ENCODE measurements at places on chromosomes 13 and 19. TPM values are rescaled to one million over a fixed set of nuclear protein-coding genes. Genes with fewer than 3 reads are reported as not detected.

DNA sequence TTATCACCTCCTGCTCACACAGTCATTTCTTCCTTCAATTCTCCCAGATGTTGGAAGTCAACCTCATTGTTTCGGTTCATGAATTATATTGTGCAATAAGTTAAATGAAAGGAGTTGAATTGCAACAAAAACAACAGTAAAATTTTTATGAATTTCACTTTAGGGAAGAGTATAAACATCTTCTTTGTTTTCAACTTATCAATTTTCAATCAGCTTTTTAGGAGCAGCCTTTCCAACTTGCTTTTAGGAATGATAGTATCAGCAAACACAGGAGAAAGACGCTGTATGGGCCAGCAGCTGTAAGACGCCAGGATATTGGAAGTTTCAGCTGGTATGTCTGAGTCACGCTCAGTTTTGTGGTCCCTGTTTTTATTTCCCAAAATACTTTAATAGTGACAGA is 132.5 kb upstream of the ARGLU1 start:
- H3K36me3 ChIP-seq = no peaks in the 10 kb centered on the region
- no peak overlapping the region for H3K27ac ChIP-seq
- H3K4me3 ChIP-seq = no peak overlapping the region
- H3K4me1 ChIP-seq = peaks cover 4% of the 10 kb centered on the region
- DNase-seq = peak; percentile 60
- H3K27me3 ChIP-seq = no peaks in the 10 kb centered on the region

GRCh38 chr13:60990032-60990733 is 425.5 kb downstream of the PCDH20 start:
- no peaks in the 10 kb centered on the region for H3K27me3 ChIP-seq
- no peak overlapping the region for H3K4me3 ChIP-seq
- DNase-seq = no peak
- H3K27ac ChIP-seq = no peak overlapping the region

The OR7D4 gene
- not detected for polyA plus RNA-seq

DNA sequence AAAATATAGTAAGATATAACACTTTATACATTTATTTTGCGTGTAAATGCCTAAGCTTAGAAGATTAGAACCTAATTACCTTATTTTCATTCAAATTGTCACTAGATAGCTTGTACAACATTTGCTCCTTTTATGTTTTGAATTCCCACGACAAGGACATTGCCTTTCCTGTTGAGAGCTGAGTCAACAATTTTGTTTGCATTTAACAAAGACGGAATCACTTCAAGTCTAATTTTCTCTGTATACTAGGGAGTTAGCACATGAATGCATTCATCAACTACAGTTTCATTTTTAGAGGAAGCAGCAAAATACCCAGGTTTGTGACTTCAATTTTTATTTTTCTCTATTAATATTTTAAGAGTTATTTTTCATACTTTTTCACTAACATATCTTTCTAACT is 48.7 kb upstream of the PCCA start:
- no peaks in the 10 kb centered on the region for H3K36me3 ChIP-seq
- DNase-seq = no peak
- H3K4me3 ChIP-seq = no peak overlapping the region

The ZMYM2 gene
- 14.0 TPM for polyA plus RNA-seq

- no peaks in the 10 kb centered on the region for H3K27me3 ChIP-seq
- no peak for DNase-seq
- H3K4me1 ChIP-seq = no peaks in the 10 kb centered on the region
Measured at GRCh38 chr13:99835442-99835841, 136.1 kb downstream of the ZIC5 start.

- H3K36me3 ChIP-seq = peaks cover 3% of the 10 kb centered on the region
- no peaks in the 10 kb centered on the region for H3K4me1 ChIP-seq
Measured at GRCh38 chr19:741506-742131, 9.3 kb upstream of the MISP start.

DNA sequence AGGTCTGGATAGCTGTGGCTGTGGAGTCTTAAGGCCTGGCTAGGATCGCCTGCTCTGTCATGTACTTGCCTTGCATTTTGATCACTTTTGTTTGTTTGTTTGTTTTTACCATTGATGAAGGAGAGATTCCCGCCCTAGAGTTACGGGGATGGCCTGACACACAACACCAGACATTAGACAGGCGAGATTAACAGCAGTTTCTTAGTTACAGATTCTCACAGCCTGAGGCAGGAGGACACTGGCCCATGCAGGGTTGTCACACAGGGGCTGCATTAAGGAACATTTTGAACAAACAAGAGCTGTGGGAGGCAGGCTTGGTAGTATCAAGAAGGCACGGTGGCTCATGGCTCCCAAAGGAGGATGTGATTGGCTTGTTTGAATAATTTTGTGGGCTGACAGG is 291.8 kb downstream of the HS6ST3 start:
- H3K27me3 ChIP-seq = no peaks in the 10 kb centered on the region
- no peaks in the 10 kb centered on the region for H3K4me1 ChIP-seq
- H3K27ac ChIP-seq = no peak overlapping the region
- no peak for DNase-seq
- H3K4me3 ChIP-seq = no peak overlapping the region

DNA sequence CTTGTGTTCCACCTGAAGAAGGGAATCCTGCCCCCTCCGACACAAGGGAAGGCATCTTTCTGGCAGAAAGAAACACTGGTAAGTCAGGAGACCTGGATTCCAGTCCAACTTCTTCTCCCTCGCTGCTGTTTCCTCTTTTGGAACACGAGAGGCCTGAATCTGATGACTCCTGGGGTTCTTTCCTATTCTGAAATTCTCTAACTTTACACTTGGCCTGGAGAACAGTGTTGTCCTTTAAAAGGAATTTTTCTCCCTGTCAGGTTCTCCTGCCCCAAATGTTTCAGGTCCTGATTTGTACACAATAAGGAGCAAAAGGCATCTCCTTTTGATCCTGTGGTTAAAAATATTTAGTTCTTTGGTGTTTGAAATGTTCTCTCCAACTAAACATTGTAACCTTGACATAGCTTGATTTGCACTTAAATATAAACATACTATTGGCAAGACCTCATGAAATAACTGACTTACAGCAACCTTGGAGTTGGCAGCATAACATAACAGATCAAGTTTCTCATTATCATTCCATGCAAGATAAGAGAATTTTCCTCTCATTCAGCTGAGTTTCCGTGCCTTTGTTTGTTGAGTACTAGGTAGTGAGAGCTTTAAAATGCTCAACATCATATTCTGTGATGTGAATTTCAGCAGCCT is 244.8 kb downstream of the COG6 start:
- no peak overlapping the region for H3K27ac ChIP-seq
- no peak for DNase-seq

GRCh38 chr19:19487077-19487949 is 28.0 kb downstream of the TSSK6 start:
- no peaks in the 10 kb centered on the region for H3K27me3 ChIP-seq
- DNase-seq = peak; percentile 30
- H3K27ac ChIP-seq = peak overlapping the region; percentile 17
- H3K4me1 ChIP-seq = peaks cover 24% of the 10 kb centered on the region

GRCh38 chr13:39197647-39198007 is 159.4 kb downstream of the NHLRC3 start:
- H3K27ac ChIP-seq = peak overlapping the region; percentile 66
- no peaks in the 10 kb centered on the region for H3K36me3 ChIP-seq
- no peak for DNase-seq

DNA sequence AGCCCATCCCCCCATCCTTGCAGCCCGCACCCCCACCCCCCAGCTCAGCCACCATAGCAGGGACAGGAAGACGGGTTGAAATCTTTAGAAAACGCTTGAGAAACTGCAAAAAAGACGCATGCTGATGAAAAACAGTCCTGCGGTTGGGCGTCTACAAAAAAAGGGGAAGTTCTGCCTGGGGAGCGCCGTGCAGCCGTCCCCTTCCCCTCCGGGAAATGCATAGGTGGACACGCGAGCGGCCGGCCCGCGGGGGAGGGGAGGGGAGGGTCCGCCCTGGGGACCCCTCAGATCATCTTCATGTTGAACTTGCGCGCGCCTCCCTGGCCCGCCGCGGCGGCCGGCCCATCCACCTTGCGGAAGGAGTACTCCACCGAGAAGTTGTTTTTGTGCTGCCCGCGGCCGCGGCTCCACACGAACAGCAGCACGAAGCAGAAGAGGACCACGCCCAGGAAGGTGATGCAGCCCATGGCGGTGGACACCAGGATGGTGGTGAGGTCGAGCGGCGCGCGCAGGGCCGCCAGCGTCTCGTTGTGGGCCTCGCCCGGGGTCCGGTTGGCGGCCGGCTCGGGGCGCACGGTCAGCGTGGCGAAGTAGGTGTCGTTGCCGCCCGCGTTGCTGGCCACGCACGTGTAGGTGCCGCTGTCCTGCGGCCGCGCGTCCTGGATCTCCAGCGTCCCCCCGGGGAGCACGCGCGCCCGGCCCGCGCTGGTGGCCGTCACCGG is 7.9 kb upstream of the PEAK3 start:
- peak overlapping the region; percentile 84 for H3K27ac ChIP-seq
- H3K36me3 ChIP-seq = no peaks in the 10 kb centered on the region
- no peaks in the 10 kb centered on the region for H3K4me1 ChIP-seq
- H3K4me3 ChIP-seq = peak overlapping the region; percentile 34
- H3K27me3 ChIP-seq = peaks cover 59% of the 10 kb centered on the region
- peak; percentile 16 for DNase-seq

- peaks cover 13% of the 10 kb centered on the region for H3K4me1 ChIP-seq
- H3K36me3 ChIP-seq = no peaks in the 10 kb centered on the region
- H3K27me3 ChIP-seq = no peaks in the 10 kb centered on the region
- no peak overlapping the region for H3K4me3 ChIP-seq
- no peak for DNase-seq
- no peak overlapping the region for H3K27ac ChIP-seq
Measured at GRCh38 chr13:78662467-78662866, 3.5 kb upstream of the OBI1 start.

The ZNF493 gene
- 12.2 TPM for polyA plus RNA-seq

Data from lung (tissue), 17 donors.